ENCODE measurements at places on chromosomes 2 and 18.

DNA sequence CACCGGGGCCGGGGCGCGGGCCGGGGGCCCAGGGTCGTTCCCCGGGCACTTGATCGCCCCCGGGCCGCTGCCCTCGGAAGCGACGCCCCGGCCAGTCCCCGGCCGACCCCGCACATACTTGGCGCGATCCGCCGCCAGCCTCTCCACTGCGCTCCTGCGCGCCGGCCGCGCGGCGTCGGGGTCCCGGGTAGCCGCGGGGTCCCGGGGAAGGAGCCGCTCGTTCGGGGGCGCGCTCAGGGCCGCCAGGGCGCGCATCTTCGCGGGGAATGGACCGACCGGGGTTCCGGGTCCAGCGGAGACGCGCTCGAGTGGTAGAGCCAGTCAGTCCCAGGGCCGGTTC is 204 bp downstream of the FAM110C start:
- DNase-seq = no peak

DNA sequence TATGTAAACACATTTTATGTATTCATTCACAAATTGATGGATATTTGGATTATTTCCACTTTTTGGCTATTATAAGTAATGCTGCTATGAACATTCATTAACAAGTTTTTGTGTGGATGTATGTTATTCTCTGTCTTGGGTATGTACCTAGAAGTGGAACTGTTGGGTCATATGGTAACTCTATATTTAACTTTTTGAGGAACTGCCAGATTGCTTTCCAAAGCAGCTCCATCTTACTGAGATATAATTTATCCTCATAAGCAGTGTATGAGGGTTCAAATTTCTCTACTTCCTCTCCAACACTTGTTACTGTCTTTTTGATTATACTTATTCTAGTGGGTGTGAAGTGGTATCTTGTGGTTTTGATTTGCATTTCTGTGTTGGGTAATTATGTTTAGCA is 7.1 kb upstream of the EML6 start:
- no peak for DNase-seq

DNA sequence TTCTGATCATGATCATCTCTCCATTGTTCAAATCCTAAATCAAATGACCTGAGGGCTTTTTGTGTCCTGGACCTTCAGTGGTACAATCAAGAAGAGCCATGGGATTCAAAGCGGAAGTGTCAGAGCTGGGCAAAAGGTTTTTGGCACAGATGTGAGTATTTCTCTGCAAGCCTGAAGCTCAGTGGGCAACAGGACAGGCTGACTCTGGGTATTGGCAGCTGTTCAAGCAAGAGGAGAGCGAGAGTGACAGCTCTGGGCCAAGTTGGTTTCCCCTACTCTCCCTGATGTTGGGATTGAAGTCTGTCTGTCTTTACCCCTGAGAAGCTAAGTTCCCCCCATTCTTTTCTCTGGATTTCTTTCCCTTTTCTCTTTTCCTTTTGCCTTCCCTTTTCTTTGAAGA is 33.3 kb downstream of the DSEL start:
- DNase-seq = no peak

- DNase-seq = no peak
Observed at GRCh38 chr2:235928751-235929370, 239.3 kb downstream of the GBX2 start.

- no peak for DNase-seq
Observed at GRCh38 chr2:186365406-186365805, 120.7 kb upstream of the ZC3H15 start.

- no peak for DNase-seq
Observed at GRCh38 chr18:8468921-8469335, 140.3 kb upstream of the RAB12 start.

DNA sequence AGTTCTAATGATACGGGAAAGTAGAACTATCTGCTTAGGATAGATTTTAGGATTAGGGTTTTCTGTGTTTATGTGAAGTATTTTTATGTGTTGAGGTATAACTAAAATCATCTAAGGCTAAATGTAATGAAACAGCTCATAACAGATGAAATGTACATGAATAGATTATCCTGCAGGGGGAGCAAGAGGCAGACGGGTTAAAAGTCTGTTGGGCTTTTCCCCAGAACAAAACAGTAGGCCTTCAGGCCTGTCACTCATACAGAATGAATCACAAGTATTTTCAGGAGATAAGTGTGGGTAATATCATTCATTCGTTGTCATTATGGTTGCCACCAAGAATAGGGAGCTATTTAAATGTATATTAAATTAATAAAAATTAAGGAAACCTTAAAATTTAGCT is 107.9 kb upstream of the IL1R2 start:
- DNase-seq = no peak

GRCh38 chr2:29731948-29732347 is 189.4 kb downstream of the ALK start:
- no peak for DNase-seq

GRCh38 chr18:50006470-50007046 is 188.4 kb downstream of the MYO5B start:
- DNase-seq = no peak

DNA sequence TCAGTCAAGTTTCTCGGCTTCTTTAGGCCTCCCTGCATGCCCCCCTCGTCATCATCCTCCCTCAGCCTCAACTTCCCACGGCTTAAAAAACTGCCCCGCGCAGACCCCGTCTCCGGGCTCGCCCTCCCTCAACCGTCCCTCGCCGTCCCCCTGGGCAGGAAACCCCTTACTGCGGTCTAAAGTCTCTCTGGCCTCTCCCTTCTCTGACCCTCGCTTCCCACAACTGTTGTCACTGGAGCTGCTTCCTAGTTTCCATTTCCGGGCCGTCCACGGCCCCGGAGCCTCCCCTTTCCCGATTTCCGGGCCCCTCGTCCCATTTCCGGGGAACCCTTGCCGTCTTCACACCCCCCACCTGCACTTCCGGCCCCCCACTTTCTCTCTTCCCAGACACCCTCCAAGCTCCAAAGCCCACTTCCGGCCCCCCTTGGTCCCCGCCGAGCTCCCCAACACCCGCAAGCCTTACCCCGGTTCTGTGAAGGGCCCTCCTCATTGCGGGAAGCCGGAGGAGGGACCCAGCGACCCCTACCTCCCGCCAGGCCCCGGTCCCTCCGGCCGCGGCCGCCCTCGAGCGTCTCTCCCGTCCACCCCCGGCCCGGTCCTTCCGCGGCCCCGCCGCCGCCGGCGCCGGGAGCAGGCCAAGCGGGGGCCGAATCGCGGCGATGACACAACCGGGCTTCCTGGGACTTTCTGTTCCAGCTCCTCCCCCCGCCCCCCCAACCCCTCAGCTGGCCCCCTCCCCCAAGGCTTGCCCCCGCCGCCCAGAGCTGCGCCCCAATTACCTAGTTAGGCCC is 513 bp downstream of the TRIP12 start:
- no peak for DNase-seq

- DNase-seq = no peak
Observed at GRCh38 chr2:128530025-128530573, 211.4 kb upstream of the HS6ST1 start.

- no peak for DNase-seq
Observed at GRCh38 chr2:133654949-133655348, 86.7 kb upstream of the NCKAP5 start.

DNA sequence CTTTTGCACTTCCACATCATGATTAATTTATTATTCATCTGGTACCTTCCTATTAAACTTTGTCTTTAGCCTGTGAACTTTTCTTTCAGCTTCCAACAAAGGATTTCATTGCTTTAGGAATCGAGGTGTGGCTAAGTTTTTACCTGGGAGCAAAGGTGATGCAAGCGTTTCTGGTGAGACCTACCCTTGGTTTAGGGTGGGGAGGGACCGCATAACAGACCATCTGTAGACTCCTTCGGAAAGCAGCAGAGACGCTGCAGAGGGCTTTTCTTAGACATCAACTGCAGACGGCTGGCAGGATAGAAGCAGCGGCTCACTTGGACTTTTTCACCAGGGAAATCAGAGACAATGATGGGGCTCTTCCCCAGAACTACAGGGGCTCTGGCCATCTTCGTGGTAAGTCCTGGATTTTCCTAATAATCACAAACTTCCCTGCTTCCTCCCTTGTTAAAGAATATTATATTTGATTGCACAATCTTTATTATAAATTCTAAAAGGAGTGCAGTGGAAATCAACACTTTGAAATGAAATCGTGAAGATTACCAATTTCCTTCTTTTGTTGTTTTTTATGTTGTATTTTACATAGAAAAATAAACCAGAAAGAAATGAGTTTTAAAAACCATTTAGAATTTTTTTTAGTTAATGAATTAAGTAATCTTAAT is at the start of gene DSG3:
DSG3 (plus strand) TSS at position 212 of the 662 bp plus-strand sequence; CDS start at position 349, 137 bp downstream.
- peak; percentile 85 for DNase-seq

DNA sequence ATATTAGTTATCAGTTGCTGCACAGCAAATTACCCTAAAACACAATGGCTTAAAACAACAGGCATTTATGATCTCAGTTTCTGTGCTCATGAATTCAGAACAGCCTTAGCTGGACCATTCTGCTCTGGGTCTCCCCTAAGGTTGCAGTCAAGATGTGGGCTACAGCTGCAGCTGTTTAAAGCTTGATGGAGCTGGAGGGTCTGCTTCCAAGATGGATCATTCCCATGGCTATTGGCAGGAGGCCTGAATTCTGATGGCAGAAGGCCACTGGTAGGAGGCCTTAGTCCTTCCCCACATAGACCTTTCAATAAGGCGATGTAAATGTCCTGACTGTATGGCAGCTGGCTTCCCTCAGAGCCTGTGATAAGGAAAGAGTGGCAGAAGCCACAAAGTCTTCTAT is 118.6 kb upstream of the SERPINE2 start:
- DNase-seq = no peak

DNA sequence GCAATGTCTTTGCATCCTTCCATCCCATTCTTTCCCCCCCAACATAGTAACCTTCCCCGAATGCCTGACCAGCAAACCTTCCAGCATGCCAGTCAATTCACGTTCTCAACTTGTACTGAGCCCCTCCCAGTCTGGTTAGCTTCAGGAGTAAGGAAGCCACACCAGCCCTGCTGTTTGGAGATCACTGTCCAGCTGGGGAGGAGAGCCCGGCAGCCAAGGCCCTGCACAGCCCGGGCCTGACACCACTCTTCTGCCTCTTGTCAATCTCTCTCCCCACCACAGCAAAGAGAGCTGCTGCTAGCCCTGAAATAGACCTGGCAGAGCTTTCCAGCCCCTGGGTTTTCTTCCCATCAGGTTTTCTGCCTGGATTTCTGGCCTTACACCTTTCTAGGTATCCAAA is 185.8 kb upstream of the ID2 start:
- DNase-seq = no peak

DNA sequence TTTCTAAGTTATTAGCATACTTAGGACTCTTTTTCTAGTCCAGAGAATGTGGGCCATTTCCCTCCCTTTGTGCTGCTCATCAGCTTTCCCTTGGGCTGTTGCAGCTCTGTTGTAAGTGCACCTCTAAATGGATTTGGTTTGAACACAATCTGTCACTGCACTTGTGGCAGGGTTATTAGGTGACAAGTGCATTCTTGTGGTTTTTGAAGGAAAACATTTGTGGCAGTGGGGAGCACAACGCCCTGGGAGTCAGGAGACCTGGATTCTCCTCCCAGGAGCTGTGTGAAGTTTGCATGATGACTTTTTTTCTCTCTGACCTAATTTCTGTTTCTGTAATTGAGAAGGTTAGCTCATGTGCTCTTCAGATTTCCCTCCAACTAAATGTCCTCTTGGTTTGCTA is 630.9 kb upstream of the FAM98A start:
- DNase-seq = no peak

DNA sequence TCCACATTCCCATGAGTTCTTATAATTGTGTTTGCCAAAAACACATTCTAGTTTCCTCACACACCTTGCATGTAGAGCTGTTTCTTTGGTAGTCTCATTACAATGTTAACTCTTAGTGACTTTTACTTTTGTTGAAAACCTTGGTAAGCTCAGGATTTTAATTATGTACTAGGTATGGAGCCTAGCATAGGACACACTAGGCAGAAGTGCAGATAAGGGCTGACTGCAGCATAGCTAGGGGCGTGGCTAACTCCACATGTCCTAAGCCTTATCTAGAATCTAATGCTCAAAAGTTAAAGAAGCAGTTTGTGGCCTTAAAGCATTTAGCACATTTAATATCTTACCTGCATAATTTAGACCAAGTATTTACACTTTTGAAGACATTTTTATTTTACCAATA is 153.7 kb upstream of the FBXO11 start:
- no peak for DNase-seq

DNA sequence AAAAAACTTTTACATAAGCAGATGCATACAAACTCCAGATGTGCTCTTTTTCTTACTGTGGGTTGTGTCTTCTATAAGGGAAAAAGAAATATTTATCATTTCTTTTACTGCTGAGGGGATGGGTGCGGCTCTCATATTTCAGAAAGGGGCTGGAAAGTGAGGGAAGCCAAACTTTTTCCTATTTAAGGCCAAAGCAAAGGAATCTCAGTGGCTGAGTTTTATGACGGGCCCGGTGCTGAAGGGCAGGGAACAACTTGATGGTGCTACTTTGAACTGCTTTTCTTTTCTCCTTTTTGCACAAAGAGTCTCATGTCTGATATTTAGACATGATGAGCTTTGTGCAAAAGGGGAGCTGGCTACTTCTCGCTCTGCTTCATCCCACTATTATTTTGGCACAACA is at the start of gene COL3A1:
COL3A1 (plus strand) TSS at position 210 of the 400 bp plus-strand sequence; CDS start at position 327, 117 bp downstream.
- DNase-seq = no peak

- DNase-seq = no peak
Observed at GRCh38 chr2:174717273-174717672, 47.0 kb downstream of the CHRNA1 start.

DNA sequence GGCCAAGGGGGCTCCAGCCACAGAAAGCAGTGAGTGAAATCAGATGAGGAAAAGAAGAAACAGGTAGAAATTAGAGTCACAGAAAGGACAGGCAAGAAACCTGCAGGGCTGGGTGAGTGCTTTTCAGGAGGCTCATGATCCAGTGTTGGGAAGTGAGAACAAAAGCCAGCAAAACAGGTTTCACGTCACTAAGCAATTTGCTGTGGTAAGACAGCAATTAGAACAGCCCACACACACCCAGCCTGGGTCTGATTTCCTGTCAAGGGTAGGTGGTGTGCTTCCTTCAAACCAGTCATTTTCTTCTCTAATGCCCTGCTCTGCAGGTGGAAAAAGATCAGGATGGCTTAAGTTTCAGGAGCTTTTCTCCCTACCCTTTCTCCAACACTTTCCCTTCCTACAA is 52.9 kb upstream of the XDH start:
- no peak for DNase-seq

- no peak for DNase-seq
Observed at GRCh38 chr18:43919551-43919950, 642.3 kb upstream of the SYT4 start.

GRCh38 chr2:23385748-23386338 is 864 bp downstream of the KLHL29 start:
- no peak for DNase-seq

- DNase-seq = no peak
Observed at GRCh38 chr2:110748489-110748867, 16.1 kb downstream of the ACOXL start.

- no peak for DNase-seq
Observed at GRCh38 chr2:109029490-109030201, 40.6 kb upstream of the EDAR start.
